ENCODE measurements at places on chromosomes 6 and 20. TPM values are rescaled to one million over a fixed set of nuclear protein-coding genes. Genes with fewer than 3 reads are reported as not detected.
A peak's percentile ranks its signal among the peaks of the same experiment; 100 is the strongest.

CD93 gene
- total RNA-seq: 45.4 TPM

OSBPL2 gene
- total RNA-seq: 51.3 TPM

FERMT1 gene
- 9.8 TPM for total RNA-seq

FAM217A gene
- total RNA-seq: not detected

ZBTB46 gene
- total RNA-seq: 7.4 TPM

LRRC1 gene
- total RNA-seq: 52.5 TPM

LAMA2 gene
- 91.1 TPM for total RNA-seq

TP53TG5 gene
- not detected for total RNA-seq

FRMD1 gene
- not detected for total RNA-seq

SLC17A3 gene
- not detected for total RNA-seq

KHDC1L gene
- total RNA-seq: not detected

GRCh38 chr6:99492092-99492491, 23.1 kb downstream of the USP45 start:
- H3K4me3 ChIP-seq: no peak overlapping the region
- H3K4me1 ChIP-seq: no peaks in the 10 kb centered on the region

DNA sequence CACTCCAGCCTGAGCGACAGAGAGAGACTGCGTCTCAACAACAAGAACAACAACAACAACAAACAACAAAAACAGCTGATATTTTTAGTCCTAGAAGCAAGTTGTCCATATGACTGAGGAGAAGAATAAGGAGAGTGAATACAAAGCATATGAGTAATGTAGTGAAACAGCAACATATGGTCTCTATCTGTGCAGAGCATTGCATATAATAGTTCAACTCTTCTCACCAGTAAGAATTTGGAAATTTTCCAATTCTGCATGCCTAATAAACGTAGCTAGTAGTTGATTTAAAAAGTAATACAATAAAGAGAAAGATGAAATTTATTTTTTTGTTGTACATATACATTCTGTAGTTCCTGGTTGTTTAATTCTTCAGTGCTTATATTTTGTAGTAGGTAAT, 129.7 kb upstream of the FAM83B start:
- H3K27ac ChIP-seq: no peak overlapping the region
- no peak overlapping the region for H3K4me3 ChIP-seq
- H3K4me1 ChIP-seq: no peaks in the 10 kb centered on the region

- no peaks in the 10 kb centered on the region for H3K4me1 ChIP-seq
- no peak overlapping the region for H3K27ac ChIP-seq
- no peak overlapping the region for H3K4me3 ChIP-seq
- no peak for DNase-seq
- H3K36me3 ChIP-seq: no peaks in the 10 kb centered on the region
These were observed 1.7 kb upstream of the TREM1 start for GRCh38 chr6:41288030-41288753.

DNA sequence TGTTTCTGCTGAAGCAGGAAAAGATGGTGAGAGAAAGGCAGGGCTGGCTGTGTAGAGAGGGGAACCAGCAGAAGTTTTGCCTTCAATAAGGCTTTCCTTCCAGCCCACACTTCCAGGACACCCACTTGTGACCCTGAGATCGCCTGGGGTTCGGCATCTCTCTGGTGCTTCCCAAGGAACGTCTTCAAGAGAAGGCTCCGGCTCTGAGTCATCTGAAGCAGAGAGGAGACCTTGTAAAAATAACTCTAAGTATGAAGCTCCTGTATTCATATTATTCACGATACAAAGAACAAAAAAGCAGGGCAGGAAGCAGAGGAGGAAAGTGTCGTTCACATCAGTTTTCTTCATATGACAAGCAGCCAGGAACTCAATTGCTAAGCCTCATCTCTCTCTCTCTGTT, 95.4 kb upstream of the MRPS10 start:
- H3K27ac ChIP-seq: peak overlapping the region; percentile 74
- H3K4me1 ChIP-seq: peaks cover 39% of the 10 kb centered on the region
- no peak overlapping the region for H3K4me3 ChIP-seq
- no peaks in the 10 kb centered on the region for H3K27me3 ChIP-seq
- no peaks in the 10 kb centered on the region for H3K36me3 ChIP-seq

- no peak for DNase-seq
- H3K36me3 ChIP-seq: no peaks in the 10 kb centered on the region
- no peak overlapping the region for H3K27ac ChIP-seq
- no peak overlapping the region for H3K4me3 ChIP-seq
These were observed 6.4 kb upstream of the TRIM40 start for GRCh38 chr6:30129265-30130178.

DNA sequence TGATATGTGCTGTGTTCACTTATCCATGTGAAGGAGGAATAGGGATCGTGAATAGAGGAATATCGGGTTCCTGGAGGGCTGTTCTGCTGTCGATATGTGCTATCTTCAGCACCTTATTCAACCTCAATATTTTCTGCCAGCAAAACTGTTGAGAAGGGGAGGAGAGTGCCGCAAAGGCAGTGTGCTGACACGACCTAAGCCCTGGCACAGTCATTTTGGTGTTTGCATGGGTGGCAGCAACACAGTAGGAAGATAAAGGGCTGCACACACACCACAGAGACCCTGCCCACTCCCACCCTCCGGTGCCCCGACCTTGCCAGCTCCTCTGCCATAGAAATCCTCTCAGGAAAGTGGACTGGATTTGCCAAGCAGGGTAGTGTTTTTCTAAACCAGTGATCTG, 47.0 kb downstream of the ZDHHC14 start:
- H3K27ac ChIP-seq: no peak overlapping the region
- H3K4me1 ChIP-seq: peaks cover 4% of the 10 kb centered on the region
- H3K36me3 ChIP-seq: no peaks in the 10 kb centered on the region

GRCh38 chr6:2196079-2196679, 49.2 kb downstream of the GMDS start:
- no peaks in the 10 kb centered on the region for H3K36me3 ChIP-seq
- no peak for DNase-seq
- H3K4me1 ChIP-seq: peaks cover 13% of the 10 kb centered on the region
- H3K27me3 ChIP-seq: no peaks in the 10 kb centered on the region

DNA sequence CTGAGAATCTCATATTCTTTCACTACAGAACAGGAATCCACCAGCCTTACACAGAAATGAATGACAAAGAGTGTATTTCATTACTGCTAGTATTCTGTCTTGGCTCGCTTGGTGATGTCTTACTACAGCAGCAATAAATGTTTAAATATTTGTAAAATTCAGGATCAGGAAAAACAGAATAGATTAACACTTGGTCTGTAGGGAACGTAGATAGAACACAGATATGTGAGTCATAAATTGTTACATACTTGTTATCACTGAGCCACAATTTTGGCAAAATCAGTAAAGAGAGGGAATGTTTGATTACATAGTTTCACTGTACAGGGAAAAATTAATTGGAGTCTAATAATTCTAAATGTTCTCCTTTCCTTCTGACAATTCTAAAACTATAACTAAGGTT, 11.0 kb downstream of the SHPRH start:
- H3K36me3 ChIP-seq: peaks cover 24% of the 10 kb centered on the region
- H3K27me3 ChIP-seq: no peaks in the 10 kb centered on the region
- H3K27ac ChIP-seq: no peak overlapping the region
- no peak for DNase-seq
- H3K4me3 ChIP-seq: no peak overlapping the region

DNA sequence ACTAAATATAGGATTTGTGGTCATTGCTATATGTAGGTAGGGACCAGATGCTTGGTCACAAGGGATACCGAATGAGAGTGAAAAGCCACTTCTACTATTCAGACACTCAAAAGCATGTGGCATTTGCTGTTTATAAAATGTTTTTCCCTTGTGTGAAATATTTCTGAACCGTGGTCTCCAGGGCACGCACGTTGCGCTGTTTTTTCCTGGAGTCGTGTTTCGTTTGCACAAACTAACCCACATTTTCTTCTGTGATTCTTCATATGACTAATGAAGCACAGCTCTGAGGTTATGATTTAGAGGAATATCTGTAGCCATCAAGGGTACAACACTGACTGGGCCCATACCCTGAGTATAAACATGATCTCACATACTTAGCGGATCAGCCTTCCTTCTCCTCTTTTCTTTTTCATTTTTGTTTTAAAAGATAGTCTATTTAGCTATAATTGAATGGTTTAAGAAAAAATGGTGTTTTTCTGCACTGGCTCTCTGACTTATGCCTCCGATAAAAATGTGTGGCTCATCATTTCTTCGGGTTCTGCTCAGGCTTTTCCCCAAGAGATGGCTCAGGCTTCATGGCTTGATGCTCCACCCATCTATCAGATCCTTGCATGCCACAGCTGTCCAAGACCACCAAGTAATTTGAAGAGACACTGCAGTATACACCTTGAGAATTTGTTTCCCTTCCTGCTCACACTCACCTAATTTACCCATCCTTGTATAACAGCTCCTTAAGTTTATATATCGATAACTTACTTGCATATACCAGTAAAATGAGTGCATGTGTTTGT, 59.9 kb upstream of the HBS1L start:
- no peak for DNase-seq
- H3K4me1 ChIP-seq: no peaks in the 10 kb centered on the region
- H3K27ac ChIP-seq: no peak overlapping the region
- H3K4me3 ChIP-seq: no peak overlapping the region
- no peaks in the 10 kb centered on the region for H3K36me3 ChIP-seq

- H3K4me1 ChIP-seq: no peaks in the 10 kb centered on the region
- H3K27me3 ChIP-seq: no peaks in the 10 kb centered on the region
- no peak overlapping the region for H3K4me3 ChIP-seq
- no peak for DNase-seq
- H3K36me3 ChIP-seq: no peaks in the 10 kb centered on the region
- no peak overlapping the region for H3K27ac ChIP-seq
These were observed 54.2 kb downstream of the SLC35F1 start for GRCh38 chr6:117961301-117961700.

DNA sequence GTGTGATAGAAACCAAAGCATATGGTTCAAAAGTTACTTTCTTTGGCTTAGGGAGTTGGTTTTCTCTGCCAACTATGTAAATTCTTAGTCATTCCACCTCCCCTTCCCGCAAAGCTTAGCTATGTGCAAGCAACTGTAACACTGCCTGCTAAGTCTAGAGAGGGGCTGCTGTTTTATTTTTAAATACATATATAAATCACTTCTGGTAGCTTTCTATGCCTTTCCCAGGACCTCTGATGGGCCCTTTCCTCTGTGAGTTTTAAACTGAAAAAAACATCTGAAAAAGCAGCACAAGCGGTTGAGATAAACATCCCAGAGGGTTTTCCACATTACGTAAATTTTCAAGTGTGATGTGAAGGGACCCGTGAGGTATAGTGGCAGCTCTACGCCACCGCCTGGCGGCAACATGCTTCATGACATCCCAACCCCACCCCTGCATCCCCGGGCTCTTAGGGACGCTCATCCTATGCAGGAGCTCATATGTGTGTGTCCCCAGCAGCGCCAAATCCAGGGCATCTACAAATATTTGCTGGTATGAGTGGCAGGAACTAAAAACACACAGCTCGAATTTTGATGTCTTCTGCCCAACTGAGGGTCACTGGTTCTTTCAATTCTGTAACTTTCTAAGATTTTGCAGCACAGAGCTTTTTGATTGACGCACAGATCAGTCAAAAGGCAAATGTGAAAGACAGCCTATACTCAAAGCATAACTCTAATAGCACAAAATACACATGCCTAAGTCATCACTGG, 12.7 kb downstream of the SAYSD1 start:
- no peaks in the 10 kb centered on the region for H3K27me3 ChIP-seq
- no peak overlapping the region for H3K27ac ChIP-seq
- H3K4me3 ChIP-seq: no peak overlapping the region

DNA sequence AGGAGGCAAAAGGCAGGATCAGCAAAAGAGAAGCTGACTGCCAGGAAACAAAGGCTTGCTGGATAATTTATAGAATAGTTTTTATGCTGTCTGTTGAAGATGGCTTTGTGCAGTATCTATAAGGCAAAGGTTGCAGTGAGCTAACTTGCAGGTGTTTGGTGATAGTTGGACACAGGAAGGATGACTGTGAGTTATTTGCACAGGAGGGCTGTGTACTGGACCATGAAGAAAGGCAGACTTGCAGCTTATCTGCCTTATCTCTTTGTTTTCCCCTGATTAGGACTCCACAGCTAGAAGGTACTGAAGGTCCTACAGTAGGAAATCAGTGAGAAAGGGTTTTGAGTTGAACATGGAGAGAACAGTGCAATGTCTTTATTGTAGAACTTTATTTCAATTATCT, 2.1 kb downstream of the BTN1A1 start:
- H3K27me3 ChIP-seq: no peaks in the 10 kb centered on the region
- H3K27ac ChIP-seq: no peak overlapping the region
- no peaks in the 10 kb centered on the region for H3K36me3 ChIP-seq
- H3K4me3 ChIP-seq: no peak overlapping the region
- DNase-seq: no peak
- peaks cover 8% of the 10 kb centered on the region for H3K4me1 ChIP-seq

DNA sequence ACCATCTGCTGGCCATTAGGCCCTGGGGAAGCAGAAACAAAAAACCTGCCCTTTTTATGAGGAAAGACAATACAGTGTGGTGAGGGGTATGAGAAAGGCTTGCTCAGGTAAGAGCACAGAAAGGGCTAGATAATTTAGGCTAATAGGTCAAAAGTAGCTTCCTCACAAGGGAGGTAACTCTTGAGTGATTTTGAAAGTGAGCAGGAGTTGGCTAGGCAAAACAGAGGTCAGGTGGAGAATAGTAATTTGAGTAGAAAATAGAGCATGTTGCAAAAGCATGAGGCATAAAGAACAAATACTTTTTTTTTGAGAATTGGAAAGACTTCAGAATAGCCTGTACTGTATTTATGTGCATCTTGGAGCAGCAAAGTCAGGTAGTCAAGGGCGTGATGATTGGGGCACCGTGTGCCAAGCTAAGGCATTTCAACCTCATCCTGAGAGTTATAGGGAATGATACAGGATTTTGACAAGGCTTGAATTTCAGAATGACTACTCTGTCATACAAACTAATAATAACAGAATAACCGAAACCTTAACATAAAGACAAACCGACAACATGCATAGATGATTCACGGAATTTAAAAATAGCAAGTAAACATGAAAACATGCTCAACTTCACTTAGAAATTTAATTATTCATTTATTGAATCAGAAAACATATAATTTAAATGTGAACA, 123.0 kb upstream of the ENPP5 start:
- DNase-seq: no peak
- no peaks in the 10 kb centered on the region for H3K4me1 ChIP-seq
- no peak overlapping the region for H3K4me3 ChIP-seq
- H3K27ac ChIP-seq: no peak overlapping the region
- H3K27me3 ChIP-seq: no peaks in the 10 kb centered on the region

GRCh38 chr6:80145509-80145908, 39.0 kb downstream of the BCKDHB start:
- H3K36me3 ChIP-seq: no peaks in the 10 kb centered on the region
- no peak overlapping the region for H3K4me3 ChIP-seq
- DNase-seq: no peak

- no peaks in the 10 kb centered on the region for H3K27me3 ChIP-seq
- H3K4me1 ChIP-seq: peaks cover 46% of the 10 kb centered on the region
- no peak overlapping the region for H3K4me3 ChIP-seq
- peak overlapping the region; percentile 81 for H3K27ac ChIP-seq
- DNase-seq: no peak
These were observed 48.9 kb downstream of the ATXN1 start for GRCh38 chr6:16712255-16712930.

Measured in vagina (tissue), 2 donors.